M059J (cell line): ENCODE measurements at places on chromosomes 2 and 18.

GRCh38 chr2:73337828-73338227, 44.5 kb upstream of the EGR4 start:
- DNase-seq = no peak

GRCh38 chr2:135320465-135321355, 210.3 kb downstream of the ZRANB3 start:
- DNase-seq = no peak

- peak; percentile 96 for DNase-seq
Measured at GRCh38 chr2:113876503-113877387, 13.1 kb upstream of the ACTR3 start.

DNA sequence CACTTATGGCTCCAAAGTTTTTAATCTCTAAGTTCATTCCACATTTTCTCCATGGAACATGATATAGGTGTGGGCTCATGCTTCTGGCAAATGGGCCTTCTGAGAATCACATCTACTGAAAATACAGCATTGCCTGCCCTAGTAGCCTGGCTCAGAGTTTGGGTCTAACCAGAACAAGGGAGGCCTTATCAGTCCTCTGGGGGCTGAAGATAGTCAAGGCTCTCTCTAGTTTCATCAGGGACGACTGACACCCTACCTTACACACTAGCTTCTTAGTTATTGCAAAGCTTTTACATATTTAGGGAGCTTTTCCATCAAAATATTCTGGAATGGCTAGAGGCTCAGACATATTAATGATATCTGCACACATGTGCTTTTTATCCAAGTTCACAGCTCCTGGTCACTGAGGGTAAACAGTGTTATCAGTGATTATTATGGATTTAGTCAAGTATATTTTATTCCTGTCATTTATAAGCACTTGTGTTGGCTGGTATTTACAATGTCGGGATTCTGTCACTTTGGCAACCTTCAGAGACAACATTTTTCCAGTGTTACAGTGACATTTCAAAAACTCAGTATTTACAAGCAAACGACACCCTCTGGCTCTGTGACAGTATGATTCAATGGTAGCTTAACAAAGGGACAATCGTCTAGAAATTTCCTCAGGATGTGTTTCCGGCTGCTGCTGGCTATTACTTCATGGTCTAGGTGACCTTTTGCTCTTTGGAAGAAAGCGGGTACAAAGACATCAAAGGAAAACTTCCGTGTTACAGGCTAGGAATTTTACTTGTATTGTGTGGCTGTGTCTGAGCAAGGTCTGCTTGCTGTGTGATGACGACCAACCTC, 200.6 kb downstream of the TCF4 start:
- no peak for DNase-seq

DNA sequence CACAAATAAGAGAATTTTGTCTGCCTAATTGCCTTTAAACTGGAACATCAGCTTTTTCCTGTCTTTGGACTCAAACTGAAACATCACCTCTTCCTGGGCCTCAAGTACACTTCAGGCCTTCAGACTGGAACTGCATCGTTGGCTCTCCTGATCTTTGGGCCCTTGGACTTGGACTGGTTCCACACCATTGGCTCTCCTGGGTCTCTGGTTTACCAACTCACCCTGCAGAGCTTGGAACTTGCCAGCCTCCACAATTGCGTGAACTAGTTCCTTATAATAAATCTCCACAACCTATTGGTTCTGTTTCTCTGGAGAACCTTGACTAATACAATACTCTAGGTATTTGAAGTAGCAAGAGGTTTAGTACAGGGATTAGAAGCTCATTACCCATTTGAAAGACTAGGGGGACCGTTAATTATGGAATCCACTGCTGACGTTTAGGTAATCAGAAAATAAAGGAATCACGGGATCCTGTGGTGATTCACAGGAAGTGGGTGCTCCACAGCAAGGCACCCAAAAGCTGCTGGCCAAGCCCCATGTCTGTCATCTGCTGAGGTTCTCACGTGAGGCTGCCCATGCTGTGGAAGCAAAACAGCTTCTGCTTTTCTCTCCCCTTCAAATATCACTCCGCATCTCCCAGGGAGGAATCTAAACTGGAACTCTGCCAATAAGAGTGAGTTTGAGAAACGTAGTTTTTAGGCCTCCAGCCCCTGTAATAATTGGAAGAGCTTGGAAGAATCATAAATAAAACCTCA, 20.0 kb upstream of the SGPP2 start:
- peak; percentile 18 for DNase-seq

- DNase-seq = peak; percentile 60
Measured at GRCh38 chr2:207135801-207136457, 29.8 kb downstream of the KLF7 start.

- no peak for DNase-seq
Measured at GRCh38 chr2:113845261-113845660, 44.6 kb upstream of the ACTR3 start.

DNA sequence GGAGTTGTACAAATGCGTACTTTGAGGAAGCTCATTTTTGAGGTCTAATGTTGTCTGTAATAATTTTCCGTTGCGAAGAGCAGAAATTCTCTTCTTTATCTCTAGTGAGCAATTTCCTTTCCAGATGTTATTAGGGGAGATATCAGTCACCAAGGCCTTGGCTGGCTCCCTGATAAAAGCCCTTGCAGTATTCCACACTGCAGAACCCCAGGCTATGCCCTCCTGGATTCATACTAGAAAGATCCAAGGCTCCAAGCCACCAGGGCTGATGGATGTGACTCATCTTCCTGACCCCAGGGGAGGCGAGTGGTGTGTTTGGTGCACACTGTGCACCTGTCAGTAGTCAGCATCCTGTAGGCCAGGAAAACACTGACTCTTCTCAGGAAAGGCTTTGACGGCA, 34.7 kb downstream of the INO80C start:
- peak; percentile 79 for DNase-seq

DNA sequence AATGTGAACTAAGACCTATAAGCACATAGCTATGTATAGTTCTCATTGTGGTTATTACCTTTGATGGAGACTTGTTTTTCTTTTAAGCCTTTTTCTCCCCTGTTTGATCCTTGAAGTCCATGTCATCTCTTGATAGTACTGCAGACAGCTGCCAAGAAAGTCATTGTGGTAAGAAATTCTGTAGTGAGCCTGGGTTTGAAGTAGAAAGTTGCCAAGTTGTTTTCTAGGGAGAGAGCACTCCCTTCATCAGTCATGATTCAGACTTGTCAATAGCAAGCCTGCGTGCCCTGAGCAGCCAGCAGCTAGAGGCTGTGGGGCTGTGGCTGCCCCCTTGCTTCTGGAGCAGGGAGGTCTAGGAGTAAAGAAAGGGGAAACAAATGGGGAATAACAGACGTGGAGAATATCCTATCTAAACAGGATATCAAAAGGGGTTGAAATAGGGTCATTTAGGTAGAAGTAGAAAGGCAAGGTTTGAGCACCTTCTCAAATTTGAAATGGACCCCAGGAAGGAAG, 8.4 kb downstream of the SP5 start:
- DNase-seq = no peak

DNA sequence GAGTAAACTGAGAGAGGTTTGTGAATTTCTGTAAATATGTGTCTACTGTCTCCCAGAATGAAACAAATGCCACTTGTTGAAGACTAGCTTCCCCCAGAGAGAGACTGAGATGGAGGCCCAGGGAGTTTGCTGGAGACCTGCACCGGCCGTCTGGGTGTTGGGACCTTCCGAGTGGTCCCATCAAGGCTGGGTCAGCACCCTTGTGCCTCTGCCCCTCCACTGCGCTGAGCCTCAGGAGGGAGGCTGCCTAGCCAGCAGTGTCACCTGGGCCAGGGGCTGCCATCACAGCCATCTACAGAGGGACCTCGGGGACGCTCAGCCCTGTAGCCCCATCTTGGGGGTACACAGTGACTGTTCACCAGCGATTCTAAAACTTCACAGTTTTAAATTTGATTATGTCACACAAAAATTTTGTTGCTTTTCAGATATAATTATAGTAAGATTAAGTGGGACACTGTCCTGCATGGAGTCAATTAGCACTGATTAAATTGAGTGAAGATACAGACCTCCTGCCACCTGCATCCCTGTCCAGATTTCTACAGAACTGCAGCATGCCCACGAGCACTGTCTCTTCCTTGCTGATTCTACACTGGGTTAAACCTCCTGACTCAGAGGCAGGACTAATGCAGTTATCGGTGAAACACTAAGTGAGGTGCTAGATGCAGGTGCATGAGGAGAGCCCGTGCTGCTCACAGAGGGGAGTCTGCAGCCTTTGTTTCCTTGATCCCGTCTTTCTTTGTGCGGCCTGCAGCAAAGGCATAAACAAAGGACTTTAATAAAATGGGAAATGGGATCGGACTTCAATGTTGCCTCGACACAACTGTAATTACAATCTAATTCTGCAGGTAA, 50.5 kb downstream of the TMEM18 start:
- DNase-seq = no peak
